ENCODE measurements at places on chromosomes 11 and 22.

DNA sequence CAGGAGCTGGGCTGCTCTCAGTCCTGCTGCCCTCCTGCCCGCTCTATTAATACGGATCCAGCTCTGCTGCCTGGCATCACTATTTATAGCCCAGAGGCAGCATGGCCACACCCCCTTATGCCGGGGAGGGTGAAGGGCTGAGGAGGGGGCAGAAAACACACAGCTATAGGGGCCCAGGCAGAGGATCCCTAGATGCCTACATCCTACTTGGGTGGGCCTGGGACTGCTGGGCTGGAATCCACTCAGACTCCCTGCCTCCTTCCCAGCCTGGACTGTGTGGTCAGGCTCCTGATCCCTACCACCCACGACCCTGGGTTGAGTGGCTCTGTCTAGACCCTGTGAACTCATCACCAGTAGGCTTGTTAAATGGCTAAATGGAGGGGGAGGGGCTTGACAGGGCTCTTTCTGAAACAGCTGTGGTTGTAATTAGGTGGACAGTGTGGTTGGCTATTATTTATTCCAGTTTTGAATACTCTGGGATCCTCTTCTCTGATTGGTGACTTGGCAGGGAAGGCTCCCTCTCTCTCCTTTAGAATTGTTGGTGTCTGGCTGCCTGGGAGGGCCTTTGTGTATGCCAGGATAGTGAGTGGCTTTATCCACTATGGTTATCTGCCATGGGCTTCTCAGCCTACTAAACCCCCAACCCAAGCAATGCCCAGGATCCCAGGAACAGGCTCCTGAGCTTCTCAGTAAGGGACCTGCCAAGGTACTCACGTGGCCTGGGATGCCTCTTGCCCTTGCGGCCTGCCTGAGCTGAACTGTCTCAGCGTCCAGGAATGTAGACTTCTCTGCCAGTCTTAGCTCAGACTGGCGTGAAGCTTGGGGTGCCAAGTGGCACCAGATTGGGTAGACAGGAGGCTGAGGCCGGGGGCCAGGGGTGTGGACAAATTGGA is 15.2 kb downstream of the PHLDB1 start:
- DNase-seq: no peak

DNA sequence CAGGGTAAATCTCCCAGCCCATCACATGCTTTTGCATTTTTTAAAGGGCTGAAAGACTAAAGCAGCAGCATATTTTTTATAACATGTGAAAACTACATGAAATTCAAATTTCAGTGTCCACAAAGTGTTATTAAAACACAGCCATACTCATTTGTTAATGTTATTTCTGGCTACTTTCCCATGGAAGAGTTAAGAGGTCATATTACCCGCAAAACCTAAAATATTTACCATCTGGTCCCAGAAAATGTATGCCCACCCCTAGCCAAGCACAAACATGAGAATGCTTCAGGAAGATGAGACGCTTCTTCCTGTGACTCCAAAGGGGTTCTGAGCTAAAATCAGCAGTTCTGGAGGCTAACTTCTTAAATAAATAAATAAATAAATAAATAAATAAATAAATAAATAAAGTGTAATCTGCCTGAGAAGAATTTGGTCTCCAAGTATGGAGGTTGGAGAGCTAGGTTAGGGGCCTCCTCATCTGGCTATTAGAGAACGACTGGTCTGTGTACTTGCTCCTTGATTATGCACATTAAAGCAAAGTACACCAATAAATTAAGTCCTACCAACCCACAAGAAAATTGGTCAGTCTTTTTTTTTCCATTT is 9.7 kb downstream of the IMMP1L start:
- no peak for DNase-seq

GRCh38 chr11:3000032-3000961 is 8.2 kb upstream of the NAP1L4 start:
- no peak for DNase-seq

- no peak for DNase-seq
Observed at GRCh38 chr22:39240831-39241793, 3.7 kb downstream of the PDGFB start.

DNA sequence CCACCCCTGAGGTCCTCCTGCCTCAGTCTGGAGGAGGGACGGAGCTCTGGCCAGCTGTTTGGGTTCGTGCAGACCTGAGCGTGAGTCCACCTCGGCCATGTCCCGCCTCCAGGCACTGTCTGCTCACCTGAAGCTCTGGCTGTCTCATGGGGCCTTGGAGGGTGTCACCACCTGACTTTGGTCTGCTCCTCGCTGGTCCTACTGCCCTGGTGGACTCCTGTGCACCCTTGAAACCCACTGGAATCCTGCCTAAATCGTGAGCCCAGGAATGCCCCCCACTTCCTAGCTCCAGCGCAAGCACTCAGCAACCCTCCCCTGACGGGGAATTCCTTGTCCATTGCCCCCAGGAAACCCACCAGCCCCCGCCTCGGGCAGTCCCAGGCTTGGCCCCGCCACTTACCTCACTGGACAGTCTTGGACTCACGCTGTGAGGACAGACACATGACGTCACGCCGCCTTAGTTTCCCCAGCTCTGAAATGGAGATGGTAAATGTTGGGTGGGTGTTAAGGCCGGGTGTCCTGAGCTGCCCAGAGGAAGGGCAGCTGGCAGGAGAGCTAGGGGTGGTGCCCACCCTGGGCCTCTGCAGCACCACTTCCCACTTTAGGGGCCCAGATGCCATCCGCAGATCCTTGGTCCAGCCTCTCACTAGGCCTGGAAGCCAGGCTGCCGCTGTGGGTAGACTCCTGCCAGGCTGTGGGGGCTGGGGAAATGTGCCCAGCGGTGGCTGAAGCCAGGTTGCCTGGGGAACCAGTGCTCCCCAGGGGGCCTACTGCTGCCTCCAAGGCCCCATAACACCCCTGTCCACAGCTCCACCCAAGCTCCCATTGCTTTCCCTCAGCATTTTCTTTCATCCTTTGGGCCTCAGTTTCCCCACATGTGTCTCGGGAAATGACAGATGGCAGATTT is 18.2 kb upstream of the TBX1 start:
- no peak for DNase-seq

DNA sequence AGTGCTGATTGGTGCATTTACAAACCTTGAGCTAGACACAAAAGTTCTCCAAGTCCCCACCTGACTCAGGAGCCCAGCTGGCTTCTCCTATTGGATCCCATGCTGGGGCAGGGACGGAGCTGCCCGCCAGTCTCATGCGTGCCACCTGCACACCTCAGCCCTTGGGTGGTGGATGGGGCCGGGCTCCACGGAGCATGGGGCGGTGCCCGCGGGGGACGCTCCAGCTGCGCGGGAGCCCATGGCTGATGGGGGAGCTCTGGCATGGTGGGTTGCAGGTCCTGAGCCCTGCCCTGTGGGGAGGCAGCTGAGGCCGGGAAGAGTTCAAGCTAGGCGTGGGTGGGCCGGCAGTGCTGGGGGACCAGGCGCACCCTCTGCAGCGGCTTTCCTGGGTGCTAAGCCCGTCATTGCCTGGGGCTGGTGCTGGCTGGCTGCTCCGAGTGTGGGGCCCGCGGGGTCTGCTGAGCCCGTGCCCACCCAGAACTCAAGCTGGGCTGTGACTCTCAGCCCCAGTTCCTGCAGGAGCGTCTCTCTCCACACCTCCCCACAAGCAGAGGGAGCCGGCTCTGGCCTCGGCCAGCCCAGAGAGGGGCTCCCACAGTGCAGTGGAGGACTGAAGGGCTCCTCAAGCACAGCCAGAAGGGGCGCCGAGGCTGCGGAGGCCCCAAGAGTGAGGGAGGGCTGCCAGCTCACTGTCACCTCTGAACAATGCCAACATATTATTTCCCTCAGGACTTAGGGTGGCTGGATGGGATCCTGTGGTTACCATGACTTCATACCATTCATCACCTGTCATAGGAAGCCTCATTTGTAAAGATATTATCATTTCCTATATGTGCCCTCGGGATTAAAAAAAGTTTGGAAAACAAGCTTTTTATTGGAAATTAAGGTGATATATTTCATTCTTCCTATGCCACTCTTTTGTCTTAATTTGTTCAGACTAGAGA is 688.7 kb downstream of the ETS1 start:
- DNase-seq: no peak

DNA sequence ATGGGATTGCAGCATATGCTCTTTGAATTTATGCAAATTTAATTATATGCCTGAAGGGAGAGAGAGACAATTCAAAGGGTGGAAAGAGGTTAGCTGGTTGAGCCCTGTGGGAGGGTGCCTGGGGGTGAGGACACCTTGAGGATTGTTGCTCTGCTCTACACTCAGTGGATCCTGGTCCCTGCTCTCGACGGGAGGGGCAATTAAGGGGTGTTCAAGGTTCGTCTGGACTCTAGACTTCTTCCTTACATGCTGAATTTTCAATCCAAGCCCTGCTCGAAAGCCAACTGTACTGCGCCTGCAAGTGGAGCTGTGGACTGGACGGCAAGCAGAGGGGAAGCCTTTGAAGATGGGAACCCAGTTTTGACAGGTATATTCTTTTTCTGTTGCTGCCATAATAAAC is 15.5 kb upstream of the OR5M11 start:
- no peak for DNase-seq

- no peak for DNase-seq
Observed at GRCh38 chr22:31333641-31334040, 12.5 kb downstream of the PATZ1 start.

DNA sequence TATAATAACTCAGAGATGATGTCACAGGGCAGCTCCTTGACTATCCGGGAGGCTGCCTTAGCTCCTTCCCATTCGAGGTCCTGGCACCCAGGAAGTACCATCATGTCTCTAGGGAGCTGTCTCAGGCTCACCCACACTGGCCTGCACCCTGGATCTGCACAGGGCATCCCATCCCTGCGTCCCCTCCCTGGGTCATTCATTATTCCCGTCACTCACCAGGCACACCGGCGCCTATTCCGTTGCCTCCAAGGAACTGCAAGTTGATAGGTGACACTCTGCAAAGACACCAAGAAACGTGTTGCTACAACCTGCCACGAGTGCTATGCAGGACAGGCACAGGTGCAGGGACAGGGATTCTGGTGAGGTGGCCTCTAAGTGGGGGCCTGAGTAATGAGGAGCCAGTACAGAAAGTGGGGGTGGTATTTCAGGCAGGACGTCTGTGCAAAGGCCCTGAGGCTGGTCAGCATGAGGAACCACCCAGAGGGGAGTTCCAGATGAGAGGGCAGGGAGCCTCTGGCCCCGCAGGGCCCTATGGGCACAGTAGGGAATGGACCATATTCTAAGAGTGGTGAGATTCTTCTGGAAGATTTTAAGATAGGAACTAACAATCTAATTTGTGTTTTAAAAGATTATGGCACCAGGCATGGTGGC is 71.6 kb upstream of the SHANK2 start:
- no peak for DNase-seq

DNA sequence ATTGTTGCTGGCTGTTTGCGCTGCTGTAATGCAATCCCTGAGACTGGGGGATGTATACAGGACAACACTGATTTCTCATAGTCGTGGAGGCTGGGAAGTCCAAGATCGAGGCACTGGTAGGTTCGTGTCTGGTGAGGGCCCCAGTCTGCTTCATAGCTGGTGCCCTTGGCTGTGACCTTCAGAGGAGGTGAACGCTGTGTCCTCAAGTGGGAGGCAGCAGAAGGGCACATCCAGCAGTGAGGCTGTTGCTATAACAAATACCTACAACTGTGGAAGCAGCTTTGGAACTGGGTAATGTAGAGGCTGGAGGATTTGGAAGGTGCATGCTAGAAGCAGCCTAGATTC is 21.3 kb downstream of the KRTAP5-5 start:
- no peak for DNase-seq

GRCh38 chr11:87101956-87102580 is 64.3 kb downstream of the TMEM135 start:
- DNase-seq: no peak

DNA sequence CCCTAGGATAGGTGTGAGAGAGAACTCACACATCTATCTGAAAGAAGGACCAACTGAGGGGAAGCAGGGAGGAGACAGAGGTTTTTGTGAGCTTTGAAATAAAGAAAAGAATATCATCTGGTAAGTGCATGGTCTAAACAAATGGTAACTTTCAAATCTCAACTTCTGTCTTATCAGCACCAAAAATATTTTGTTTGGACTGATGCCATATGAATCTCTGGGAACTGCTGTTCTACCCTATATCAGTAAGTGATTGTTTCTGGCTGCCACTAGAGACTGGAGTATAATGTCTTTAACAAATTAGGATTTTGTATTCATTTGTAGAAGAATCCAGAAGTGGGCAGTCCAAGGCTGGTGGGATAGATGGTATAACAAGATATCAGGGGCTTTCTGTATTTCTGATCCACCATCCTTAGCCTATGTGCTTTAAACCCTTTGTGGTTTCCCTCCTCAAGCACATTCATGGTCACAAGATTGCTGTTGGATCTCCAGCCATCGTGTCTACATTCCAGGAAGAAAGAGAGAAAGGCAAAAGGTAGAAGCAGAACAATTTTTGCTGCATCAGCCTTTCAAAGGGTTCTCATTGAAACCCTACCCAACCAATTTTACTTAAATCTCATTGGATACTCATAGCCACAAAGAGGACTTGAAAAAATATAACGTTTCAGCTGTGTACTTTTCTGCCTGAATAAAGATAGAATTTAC is 4.7 kb downstream of the HEPHL1 start:
- DNase-seq: no peak

DNA sequence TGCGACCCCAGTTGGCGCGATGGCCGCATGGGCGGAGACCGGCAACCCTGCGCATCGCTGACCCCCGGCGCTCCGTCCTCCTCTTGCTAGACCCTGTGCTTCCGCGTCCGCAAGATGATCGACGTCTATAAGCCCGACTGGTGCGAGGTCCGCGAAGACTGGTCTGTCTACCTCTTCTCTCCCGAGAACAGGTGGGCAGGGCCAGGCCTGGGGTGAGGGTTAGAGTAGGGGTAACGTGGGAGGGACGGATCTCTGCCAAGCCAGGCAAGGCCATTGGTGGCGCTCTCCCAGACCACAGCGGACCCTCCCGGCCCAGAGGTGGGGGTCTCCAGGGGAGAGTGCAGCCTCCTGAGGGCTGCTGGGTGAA is 92.1 kb downstream of the CACNA1I start:
- no peak for DNase-seq

- no peak for DNase-seq
Observed at GRCh38 chr22:23574877-23575276, 5.2 kb downstream of the IGLL1 start.

GRCh38 chr11:71372693-71373657 is 75.2 kb downstream of the DHCR7 start:
- no peak for DNase-seq

GRCh38 chr22:27602390-27602789 is 199.2 kb downstream of the MN1 start:
- no peak for DNase-seq

DNA sequence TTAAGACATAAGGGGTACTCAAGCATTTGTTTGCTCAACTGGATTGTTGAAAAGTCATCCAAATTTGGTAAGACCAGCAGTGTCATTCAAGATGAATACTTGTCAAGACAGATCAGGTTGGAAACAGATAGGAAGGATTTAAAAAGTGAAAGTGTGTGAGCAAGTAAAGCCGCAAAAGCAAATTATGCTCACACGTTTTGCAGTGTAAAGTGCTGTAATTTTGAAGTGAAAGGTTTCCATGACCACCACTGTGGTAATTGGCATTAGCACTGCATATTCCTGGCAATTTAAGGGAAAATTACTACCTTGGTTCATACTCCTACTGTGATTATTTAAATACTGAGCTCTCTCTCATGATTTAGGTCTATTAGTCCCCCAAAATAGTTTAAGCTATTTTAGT is 704.1 kb upstream of the CCDC179 start:
- DNase-seq: no peak

GRCh38 chr11:68710409-68710808 is 26.1 kb downstream of the GAL start:
- no peak for DNase-seq

- no peak for DNase-seq
Observed at GRCh38 chr11:120517390-120517761, 5.8 kb downstream of the GRIK4 start.

- no peak for DNase-seq
Observed at GRCh38 chr11:119362741-119363080, 16.2 kb upstream of the MFRP start.

Measured in stimulated activated CD4-positive, alpha-beta T cell treated with anti-CD3 and anti-CD28 coated beads, Interleukin-12 subunit alpha, Interleukin-12 subunit beta, amount 100 ng/mL, for 4 hours (primary cell).